ENCODE measurements at places on chromosomes 12 and 14. TPM values are rescaled to one million over a fixed set of nuclear protein-coding genes. Genes with fewer than 3 reads are reported as not detected.

The SIX6 gene
- total RNA-seq: not detected

- no peak for DNase-seq
These were observed 7.8 kb upstream of the RIN3 start for GRCh38 chr14:92505826-92506225.

DNA sequence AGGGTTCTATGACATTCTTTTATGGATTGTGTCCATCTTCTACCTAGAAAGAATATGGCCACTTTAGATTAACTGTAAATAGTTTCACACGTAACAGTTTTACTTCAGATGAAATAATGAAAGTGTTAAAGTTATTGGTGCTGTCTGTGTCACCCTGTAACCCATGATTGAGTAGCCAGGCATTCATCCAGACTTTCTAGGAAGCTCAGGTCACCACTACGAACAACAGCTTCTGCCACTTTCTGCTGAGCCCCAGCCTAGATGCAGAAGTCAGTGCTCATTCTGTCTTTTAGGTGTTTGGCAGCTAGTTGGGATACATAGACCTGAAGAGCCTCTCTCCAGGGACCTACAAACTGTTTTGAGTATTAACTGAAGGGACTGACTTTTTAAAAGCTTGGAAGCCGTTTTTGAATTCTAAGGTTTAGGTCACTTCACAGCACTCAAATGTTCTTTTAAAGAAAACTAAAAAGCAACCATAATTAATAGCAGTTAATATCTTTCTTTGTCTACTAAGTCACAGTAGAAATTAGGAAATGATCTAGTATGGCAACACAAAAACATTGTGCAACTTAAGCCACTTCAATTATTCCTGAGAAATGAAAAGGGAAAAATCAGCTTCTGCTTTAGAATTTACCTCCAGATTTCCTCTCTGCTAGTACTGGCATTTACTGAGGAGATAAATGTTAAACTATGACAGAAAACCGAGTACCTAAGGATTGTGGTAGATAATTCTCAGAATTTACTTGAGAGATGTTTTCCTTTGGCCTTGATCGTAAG, 266.9 kb downstream of the CCDC91 start:
- no peak for DNase-seq

DNA sequence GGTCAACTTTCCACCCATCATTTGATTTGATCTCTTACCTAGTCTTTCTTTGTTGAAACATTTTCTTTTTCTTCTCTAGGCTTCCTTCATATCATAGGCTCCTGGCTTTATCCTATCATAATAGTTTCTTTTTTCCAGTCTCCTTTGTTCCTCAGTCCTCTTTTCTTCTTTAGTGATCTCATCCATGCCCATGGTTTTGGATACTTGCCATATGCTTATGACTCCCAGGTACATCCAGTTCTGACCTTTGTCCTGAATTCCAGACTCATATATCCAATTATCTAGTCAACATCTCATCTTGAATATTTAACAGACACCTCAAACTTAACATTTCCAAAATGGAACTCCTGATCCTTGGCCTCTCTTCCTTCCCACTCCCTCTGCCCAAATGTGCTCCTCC, 36.1 kb upstream of the KRAS start:
- DNase-seq: no peak

DNA sequence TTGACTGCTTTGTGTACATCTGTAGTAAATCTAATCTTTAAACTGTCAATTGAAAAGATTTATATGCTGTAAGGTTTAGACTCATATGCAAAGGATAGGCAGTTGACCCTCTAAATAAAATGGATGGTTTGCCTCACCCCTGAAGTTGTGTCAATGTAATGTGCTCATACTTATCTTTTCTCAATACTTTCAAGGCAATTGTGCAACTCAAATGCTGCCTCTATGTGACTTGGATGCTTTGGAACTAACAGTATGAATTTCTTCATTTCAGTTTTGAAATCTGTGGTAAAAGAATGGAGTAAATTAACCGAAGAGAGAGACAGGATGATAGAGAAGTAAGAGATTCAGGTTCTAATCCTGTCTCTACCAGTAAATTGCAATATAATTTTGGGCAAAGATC, 9.7 kb downstream of the PDE6H start:
- no peak for DNase-seq

GRCh38 chr14:39843881-39844280, 411.6 kb upstream of the FBXO33 start:
- no peak for DNase-seq

- no peak for DNase-seq
These were observed 57.1 kb downstream of the DYRK2 start for GRCh38 chr12:67705394-67706370.

- DNase-seq: no peak
These were observed 15.7 kb downstream of the FAR2 start for GRCh38 chr12:29164477-29165393.

DNA sequence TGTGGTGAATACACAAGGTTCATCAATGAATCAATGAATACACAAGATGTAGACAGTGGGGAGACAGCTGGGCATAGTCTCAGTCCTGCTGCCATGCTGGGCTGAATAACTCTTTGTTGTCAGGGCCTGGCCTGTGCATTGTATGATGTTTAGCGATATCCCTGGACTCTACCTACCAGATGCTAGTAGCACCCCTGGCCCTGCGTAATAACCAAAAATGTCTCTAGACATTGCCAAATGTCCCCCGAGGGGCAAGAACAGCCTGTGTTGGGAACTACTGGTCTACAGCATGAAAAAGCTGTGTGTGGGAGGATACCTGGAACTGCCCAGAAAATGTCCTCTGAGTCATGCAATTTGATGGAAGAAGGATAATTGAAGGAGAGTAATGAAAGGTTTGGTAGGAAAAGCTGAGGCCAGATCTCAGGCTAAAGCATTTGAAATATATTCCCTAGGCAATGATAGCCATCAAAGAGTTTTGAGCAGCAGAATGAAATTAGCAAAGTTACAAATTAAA, 128.2 kb downstream of the TMEM30B start:
- no peak for DNase-seq

DNA sequence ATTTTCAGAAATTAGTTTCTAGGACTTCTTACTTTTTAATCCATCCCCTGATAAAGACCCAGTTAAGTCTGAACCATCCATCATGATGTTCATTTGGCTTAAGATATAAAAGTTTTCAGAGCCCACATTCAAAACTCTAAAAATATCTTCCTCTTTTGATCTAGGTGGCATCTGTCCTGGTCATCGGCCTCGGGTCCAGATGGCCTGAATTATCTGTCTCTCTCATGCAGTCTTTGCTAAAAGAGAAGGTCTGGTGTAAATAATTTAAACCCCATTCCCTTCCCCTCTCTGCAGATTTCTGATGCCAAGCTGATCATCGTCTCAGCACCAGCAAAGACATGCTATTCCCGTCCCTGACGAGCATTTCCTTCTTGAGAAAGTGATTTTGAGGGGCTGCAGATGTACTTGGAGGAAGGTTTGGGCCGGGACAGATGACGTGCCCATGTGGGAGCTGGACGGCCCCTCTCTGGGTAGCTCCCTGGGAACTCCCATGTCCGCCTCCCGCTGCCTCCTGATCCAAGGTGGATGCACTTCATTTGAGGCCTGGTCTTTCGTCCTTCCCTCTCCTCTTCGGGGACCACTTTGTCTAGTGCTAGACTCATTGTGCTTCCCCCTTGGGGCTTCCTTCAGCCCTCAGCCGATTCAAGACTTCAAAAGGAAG, 173.0 kb upstream of the PRMT8 start:
- DNase-seq: no peak

DNA sequence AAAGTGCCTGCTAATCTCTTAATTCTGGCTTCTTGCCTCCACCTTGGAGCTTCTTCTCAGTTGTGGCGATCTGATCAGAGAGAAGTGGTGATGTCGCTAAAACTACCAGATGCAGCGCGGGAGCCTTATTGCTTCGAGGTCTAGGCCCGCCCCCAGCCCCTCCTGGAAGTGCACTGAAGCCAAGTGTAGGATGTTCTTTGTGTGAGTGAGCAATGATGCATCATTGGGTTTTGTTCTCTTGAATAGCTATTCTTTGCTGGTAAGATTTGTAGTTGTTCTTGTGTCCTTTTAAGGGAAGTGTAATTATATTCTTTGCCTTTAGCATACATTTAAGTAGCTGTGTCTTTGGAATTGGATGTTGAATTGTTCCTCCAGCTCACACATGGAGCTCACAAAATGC, 35.8 kb downstream of the MTHFD1 start:
- peak; percentile 48 for DNase-seq

Data from occipital lobe (tissue), 3 donors.